ENCODE measurements at places on chromosomes 4 and X.

DNA sequence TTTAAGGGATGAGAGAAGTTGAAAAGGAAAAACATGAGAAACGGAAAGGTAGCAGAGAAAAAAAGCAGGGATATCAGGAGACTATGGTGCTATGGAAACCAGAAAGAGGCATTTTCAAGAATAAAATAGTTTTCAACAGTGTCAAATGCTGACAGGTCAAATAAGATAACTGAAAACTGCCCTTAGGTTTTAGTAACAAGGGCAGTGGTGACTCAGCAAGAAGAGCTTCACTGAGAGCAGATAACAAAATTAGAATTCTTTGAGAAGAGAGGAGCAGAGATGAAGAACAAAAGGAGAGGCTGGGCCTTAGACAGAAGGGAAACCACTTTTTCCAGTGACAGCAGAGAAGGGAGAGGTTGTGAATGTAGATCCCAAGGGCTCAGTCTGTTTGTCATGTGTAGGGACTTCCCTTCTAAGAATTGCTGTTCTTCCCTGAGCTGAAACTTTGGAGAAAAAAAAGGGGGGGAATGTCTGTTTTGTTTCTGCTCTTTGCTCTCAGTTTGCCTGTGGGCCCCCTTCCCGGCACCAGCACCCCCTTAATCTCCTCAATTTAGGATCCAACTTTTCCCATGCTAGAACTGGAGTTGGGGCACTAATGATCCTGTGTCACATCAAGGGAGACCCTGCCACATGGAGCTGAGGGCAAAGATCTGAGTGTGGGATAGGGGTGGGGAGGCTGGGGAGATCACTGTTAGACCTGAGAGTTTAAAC is 26.8 kb upstream of the MAGEA10 start:
- H3K36me3 ChIP-seq: no peaks in the 10 kb centered on the region
- no peak overlapping the region for H3K27ac ChIP-seq
- H3K4me1 ChIP-seq: no peaks in the 10 kb centered on the region
- H3K27me3 ChIP-seq: no peaks in the 10 kb centered on the region
- no peak for DNase-seq

- H3K4me1 ChIP-seq: no peaks in the 10 kb centered on the region
- no peak overlapping the region for H3K4me3 ChIP-seq
- H3K27ac ChIP-seq: no peak overlapping the region
- no peaks in the 10 kb centered on the region for H3K27me3 ChIP-seq
- H3K36me3 ChIP-seq: no peaks in the 10 kb centered on the region
Measured at GRCh38 chrX:81021478-81021877, 180.2 kb downstream of the HMGN5 start.

- H3K27me3 ChIP-seq: peaks cover 14% of the 10 kb centered on the region
- no peak for DNase-seq
- no peaks in the 10 kb centered on the region for H3K36me3 ChIP-seq
Measured at GRCh38 chr4:138897811-138898226, 117.8 kb upstream of the NOCT start.

- no peaks in the 10 kb centered on the region for H3K27me3 ChIP-seq
- no peak overlapping the region for H3K27ac ChIP-seq
- no peak for DNase-seq
- H3K36me3 ChIP-seq: peaks cover 12% of the 10 kb centered on the region
- H3K4me3 ChIP-seq: no peak overlapping the region
Measured at GRCh38 chrX:41695426-41695825, 6.7 kb downstream of the GPR34 start.

DNA sequence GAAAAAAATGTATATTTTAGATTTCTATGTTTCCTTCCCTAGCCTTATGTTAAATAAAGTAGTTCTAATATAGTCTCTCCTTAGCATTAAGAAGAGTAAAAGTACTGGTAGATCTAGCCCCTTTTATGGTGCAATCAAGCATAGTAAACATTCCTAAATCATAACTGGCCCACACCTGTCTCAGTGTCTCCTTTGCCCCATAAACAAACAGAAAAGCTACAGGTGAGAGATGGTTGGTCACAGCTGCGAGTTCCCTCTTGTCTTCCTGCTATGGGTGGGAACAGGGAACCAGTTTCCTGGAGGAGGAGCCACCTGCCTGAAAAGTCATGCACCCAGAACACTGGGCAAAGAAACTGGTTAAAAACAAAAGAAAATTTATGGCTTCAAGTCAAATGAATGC is 16.6 kb downstream of the SOWAHB start:
- no peak overlapping the region for H3K27ac ChIP-seq
- H3K4me1 ChIP-seq: no peaks in the 10 kb centered on the region
- no peaks in the 10 kb centered on the region for H3K36me3 ChIP-seq
- no peak overlapping the region for H3K4me3 ChIP-seq
- no peak for DNase-seq
- H3K27me3 ChIP-seq: peaks cover 21% of the 10 kb centered on the region

- no peaks in the 10 kb centered on the region for H3K36me3 ChIP-seq
- no peak for DNase-seq
- H3K27ac ChIP-seq: no peak overlapping the region
Measured at GRCh38 chr4:183107891-183108459, 8.9 kb downstream of the WWC2 start.

GRCh38 chrX:135543924-135544323 is 23.5 kb downstream of the INTS6L start:
- peaks cover 41% of the 10 kb centered on the region for H3K36me3 ChIP-seq
- DNase-seq: no peak
- H3K27me3 ChIP-seq: no peaks in the 10 kb centered on the region
- H3K4me1 ChIP-seq: peaks cover 23% of the 10 kb centered on the region

GRCh38 chrX:106397788-106398538 is 213.8 kb upstream of the RADX start:
- no peaks in the 10 kb centered on the region for H3K36me3 ChIP-seq
- no peak overlapping the region for H3K4me3 ChIP-seq
- H3K27ac ChIP-seq: no peak overlapping the region
- H3K27me3 ChIP-seq: no peaks in the 10 kb centered on the region
- no peak for DNase-seq

DNA sequence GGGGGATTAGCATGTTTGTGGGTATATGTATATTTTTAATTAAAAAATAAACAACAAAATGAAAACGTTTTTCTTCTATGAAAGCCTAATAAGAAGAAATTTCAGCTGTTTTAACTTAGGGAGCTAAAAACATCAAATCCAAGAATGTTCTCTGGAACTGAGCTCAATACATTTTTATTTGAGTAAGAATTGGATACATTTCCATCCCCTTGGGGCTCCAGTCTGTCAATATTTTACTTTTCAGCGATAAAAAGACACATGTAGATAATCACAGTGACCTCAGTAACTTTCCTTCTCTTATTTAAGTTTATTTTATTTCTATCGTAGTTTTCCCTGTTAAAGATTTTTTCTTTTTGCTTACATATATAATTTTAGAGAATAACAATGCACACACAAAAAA is 59.3 kb downstream of the ELOVL6 start:
- DNase-seq: no peak
- H3K4me1 ChIP-seq: peaks cover 1% of the 10 kb centered on the region
- H3K27me3 ChIP-seq: no peaks in the 10 kb centered on the region

Data from activated T-helper 2 cell treated with anti-CD3 and anti-CD28 coated beads, Interferon-gamma antibody, Interleukin-2, Interleukin-4, amounts not matched to agents 10 μg/mL and 5 μg/mL and 100 μg/mL, durations not matched to agents 14 hours and 24 hours and 36 hours (primary cell).